ENCODE measurements at places on chromosomes 2 and 18.

DNA sequence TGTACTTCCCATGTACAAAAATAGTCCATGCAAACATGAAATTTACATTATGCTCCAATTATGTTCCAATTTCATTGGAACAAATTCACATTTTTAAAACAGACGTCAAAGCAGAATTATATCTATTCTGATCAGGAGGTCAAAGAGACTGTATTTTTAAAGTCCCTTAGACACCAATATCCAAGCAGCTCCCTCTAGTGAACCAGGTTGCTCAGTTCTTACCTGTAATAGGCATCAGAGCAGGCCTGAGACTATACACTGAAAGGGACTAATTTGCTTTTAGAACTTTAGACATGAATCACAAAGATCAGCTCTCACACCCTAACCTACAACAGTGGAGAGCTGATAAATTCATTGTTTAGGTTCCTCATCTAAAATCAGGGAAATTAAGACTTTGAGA lies 273.9 kb downstream of the MBD2 start:
- DNase-seq = no peak

- DNase-seq = no peak
These were observed 422.6 kb upstream of the ID2 start for GRCh38 chr2:8259106-8259840.

- DNase-seq = no peak
These were observed 18.6 kb downstream of the DDX18 start for GRCh38 chr2:117832905-117833613.

DNA sequence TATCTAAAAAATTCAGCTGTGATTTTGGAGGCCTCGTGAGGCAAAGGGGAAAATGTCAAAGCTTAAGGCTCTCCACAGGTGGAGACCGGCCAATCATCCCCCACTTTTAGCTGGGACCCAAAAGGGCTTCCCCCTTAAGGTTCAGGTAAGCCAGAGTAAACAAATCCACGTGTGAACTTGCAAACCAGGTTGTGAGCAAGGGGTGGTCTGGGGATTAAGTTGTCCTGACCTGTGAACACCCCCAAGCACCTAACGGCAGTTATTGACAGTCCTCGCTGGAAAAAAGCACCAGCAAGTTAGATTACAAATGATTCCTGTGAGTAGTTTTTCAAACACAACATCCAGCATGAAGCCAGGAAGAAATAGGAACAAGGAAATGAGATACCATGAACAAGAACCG lies 42.9 kb downstream of the MYO7B start:
- DNase-seq = no peak

DNA sequence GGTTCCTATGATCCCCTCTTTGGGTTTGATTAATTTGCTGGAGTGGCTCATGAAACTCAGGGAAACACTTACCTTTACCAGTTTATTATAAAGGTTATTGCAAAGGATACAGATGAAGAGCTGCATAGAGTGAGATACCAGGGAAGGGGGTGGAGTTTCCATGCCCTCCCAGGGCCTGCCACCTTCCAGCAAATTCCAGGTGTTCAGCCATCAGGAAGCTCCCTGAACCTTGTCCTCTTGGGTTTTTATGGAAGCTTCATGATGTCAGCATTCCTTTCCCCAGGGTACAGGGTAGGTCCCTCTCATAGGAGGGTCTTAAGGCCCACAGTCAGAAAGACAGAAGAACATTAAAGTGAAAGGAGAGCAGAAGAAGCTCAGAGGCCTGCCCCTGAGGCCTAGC lies 123.9 kb upstream of the DCC start:
- DNase-seq = no peak

- no peak for DNase-seq
These were observed 229.7 kb upstream of the SPRED2 start for GRCh38 chr2:65661980-65662653.

- DNase-seq = no peak
These were observed 57.2 kb downstream of the HS6ST1 start for GRCh38 chr2:128261245-128262128.

GRCh38 chr2:20184067-20184938 lies 40.6 kb downstream of the SDC1 start:
- no peak for DNase-seq

DNA sequence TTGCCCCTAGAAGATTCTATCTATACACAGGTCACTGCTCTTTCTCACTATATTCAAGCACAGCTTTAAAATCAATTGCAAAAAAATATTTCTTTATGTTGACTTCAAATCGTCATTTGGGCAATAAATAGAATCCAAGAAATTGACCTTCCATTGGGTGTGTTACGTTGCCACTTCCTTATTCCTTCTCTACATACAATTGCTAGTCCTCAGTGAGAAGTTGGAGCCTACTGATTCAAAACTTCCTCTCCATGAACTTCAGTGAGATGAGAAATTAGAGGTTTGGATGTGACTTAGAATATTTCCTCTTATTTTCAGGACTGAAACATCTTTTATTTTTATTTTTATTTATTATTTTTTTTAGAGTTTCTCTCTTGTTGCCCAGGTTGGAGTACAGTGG lies 40.3 kb downstream of the PMAIP1 start:
- DNase-seq = no peak

DNA sequence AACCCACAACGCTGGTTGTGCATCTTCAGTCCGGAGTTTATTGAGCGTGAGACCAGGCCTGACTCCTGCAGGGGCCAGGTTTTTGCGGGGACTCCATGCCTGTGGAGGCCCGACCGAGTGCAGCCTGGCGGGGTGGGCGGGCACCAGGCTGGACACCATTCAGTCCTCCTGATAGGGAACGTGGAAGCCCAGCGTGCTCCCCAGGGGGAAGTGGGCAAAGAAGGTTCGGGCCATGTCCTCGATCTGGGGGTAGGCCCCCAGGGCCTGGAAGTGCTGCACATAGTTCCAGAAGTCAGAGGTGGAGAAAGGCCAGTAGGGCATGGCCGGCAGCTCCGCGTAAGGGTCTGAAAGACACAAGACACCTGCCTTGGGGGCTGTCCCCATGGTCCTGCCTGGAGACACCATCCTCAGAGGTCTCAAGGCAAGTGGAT lies 1.4 kb downstream of the OTOS start:
- no peak for DNase-seq

DNA sequence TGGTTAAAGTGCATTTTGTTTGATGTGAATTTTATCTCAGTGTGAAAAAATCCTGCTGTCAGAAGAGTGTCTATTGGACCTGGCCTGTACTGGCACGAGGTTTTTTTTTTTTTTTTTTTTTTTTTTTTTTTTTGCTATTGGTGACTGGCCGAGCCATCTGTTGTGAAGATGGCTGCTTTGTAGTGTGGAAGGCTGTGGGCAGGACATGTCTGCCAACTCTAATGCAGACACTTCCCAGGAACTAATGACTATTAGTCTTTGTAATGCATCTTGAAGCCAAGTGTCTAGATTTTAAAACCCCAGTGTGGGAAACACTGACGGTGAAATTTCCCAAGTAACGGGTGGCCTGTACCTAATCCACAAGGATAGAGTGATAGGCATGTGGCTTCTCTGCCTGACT lies 34.3 kb downstream of the ZAP70 start:
- DNase-seq = no peak

DNA sequence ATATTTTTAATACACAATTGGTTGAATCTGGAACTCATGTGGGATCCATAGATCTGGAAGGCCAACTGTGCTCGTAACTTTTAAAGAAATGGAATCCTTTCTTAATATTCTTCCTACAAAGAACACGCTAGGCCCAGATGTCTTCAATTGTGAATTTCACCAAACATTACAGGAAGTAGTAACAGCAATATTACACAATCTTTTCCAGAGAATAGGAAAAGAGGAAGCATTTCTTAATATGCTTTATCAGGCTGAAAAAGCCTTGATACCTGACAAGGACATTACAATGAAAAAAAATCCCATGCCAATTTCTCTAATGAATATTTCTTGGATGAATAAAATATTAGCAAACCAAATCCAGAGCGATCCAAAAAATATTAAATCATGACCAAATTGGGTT lies 80.3 kb upstream of the HAAO start:
- DNase-seq = no peak

GRCh38 chr2:59277671-59278070 lies 1036.5 kb upstream of the FANCL start:
- no peak for DNase-seq

DNA sequence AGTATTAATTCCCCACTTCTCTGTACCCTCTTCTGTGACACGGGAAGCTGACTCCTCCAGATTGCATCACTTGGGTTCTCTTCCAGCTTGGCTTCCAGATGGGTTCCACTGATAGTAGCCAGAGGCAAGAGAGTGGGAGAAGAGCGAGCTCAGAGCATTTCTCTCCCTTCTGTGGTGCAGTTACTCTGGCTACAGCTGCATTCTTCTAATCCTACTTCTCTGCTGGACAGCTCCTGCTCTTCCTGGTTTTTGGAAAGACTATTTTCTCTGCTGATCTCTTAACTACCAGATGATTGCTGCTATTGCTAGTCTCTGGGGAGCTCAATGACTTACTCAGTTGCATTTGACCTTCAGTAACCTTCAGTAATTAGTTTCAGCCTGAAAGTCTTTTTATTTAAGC lies 187.5 kb upstream of the MAP2 start:
- no peak for DNase-seq

DNA sequence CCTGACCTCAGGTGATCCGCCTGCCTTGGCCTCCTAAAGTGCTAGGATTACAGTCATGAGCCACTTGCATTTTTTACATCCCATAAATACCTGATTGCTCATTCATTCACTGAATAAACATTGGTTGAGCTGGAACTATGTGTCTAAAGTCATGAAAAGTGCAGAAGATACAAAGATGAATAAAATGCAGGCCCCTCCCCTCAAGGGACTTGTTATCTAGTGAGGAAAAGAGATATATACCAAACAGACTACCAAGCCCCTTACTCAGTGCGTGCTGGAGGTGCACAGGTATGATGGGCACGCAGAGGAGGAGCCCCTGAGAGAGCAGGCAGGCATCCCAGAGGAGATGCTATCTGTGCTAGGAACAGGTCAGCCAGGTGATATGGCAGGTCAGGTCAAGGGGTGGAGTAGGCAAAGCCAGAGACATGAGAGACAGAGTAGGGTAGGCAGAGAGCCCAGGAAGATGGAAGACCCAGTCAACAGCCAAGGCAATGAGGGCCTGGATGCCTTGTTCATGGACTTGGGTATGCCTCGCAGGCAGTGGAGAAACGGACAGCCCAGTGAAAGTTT lies 7.7 kb downstream of the FHL2 start:
- no peak for DNase-seq

DNA sequence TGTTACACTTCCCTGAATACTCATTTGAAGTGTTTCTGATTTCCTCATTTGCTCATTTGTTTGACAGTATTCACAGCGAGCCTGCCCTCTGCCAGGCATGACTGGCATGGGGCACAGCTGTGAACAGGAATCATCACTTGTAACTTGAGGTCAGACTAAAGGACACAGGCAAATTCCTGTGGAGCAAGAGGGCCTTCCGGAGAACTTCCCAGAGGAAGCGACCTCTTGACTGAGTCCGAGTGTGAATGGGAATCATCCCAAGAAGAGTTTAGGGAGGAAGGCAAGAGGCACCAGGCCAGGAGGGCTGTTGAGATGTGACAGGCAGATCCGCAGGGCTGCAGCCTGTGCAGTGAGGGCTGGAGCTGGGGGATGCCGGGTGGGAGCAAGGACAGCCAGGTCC lies 45.4 kb downstream of the LIMS1 start:
- no peak for DNase-seq

- DNase-seq = no peak
These were observed 416.8 kb upstream of the HS6ST1 start for GRCh38 chr2:128735296-128735960.

GRCh38 chr2:234450431-234451124 lies 46.3 kb downstream of the ARL4C start:
- DNase-seq = no peak

GRCh38 chr2:169715379-169716237 lies 18.0 kb upstream of the KLHL23 start:
- no peak for DNase-seq

DNA sequence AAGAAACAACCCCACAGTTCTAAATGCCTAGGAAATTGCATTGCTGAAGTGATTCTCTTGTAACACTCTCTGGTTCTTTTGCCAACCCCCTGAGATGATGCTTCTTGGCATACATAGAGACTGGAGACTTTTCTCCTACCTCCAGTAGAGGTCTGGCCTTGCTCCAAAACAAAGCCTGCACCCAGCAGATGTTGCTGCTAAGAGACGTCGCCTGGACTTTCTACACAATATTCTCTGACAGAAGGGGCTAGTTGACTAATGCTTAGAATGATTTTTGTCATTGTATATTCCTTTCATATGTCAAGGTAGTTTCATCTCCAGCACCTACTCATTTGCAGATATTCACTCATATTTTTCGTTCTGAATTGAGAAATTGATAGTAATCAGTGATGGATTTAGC lies 24.6 kb downstream of the SOWAHC start:
- no peak for DNase-seq

DNA sequence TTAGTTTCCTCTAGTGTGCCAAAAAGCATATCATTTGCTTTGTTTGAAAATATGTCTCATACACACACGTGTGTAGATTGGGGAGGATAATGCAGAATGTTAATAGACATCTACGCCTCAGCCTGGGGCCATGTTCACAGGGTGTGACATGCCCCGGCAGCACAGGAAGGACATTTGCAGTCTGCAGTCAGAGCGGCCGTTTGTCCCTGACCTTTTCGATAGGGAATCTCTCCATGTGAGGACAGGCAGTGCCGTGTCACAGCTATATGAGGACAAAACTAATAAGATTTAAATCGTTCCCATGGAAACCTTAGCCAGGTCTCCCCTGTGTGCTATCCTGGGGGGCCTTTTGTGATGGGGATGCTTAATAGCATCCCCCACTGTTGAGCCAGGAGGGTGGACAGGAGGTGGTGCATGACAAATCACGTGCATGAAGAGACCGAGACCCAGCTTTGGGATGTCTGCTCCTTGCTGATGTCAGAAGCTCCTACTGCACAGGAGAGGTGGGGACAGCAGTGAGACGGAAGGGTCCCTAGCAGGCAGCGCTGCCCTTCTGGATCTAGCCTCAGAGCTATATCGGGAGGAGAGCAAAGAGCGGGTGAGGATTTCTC lies 100.6 kb downstream of the RNF144A start:
- no peak for DNase-seq

DNA sequence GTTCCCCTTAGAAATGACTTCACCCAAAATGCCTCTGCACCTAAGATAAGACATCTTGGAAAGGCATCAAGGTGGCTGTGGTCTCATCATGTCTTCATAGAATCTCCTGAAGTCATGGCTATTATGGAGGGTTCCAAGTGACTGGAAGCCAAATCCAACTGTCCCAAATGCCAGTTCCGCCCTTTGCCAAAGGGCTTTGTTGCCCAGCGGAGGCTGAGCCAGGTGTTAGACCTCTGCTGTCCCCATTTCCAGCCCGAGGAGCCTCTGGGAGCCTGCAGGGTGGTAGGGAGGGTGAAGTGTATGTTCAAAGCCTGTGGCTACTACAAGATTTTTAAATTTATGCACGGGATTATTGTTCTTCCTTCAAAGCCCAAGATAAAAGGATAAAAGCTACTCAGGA lies 25.7 kb downstream of the RHOB start:
- no peak for DNase-seq
